ENCODE measurements at places on chromosomes 2 and 18.

GRCh38 chr2:233457356-233457755 lies 103.1 kb downstream of the DGKD start:
- no peak for DNase-seq

DNA sequence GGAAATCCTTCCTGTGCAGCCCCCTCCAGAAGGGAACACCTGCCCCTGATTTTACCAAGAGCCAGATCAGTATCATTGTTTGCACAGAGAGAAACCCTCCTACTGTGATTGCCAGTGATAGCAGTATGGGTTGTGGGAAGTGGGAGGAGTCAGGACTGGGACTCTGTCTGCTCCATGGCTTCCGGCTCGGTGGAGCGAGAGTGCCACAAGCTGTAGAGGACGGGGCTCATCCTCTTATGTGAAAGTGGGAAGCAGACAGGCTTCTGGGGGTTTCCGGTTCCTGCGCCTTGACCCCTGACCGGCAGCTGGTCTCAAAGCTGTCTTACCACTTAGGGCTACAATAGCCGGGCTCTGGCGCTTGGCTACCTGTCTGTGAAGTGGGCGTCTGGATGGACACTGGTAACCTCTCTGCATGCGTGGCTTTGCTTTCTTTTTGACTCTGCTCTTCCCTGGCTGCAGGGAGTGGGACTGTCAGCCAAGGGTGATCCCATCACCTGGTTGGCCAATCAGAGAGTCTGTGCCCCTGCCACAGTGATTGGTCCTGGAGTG lies 79.7 kb downstream of the BCL2L11 start:
- DNase-seq, result no peak

DNA sequence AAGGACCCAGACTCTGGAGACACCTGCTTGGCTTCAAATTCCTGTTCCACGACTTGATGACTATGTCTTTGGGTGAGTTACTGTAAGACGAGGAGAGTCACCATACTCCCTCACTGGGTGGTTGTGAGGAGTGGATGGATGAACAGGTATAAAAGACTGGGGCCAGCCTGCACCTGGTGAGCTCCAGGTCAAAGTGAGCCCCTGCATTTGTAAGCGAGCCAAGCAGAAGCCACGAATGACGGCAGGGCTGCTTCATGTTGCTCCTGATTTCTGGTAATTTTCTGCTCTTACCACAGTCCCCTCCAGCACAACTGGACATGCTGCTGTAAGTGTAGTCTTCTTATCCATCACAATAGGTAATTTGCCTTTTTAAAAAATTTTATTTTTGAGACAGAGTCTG lies 86.6 kb downstream of the POLR1A start:
- no peak for DNase-seq

DNA sequence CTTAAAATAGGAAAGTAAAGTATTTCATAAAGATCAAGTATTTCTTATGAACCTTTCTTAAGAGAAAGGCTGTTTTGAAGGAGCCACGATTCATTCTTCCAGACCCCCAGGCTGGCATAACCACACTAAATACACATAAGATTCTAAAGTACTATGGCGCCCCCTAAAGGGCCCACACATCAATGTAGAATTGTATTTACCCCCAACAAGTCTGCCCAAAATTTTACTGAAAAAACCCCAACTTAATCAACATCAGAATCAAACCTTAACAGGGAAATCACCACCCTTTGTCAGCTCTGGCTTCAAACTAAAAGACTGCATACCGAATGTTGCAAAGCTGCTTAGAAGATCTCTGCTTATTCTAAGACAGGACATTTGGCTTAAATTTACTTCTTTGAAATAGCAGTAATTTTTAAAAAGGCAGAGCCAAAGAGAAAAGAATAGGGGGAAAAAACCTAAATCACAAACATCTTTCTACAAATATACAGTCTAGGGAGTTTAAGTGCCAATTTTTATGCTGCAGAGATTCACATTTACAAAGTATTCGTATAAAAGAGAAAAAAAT lies 20.4 kb upstream of the BCL2 start:
- peak; percentile 8 for DNase-seq

DNA sequence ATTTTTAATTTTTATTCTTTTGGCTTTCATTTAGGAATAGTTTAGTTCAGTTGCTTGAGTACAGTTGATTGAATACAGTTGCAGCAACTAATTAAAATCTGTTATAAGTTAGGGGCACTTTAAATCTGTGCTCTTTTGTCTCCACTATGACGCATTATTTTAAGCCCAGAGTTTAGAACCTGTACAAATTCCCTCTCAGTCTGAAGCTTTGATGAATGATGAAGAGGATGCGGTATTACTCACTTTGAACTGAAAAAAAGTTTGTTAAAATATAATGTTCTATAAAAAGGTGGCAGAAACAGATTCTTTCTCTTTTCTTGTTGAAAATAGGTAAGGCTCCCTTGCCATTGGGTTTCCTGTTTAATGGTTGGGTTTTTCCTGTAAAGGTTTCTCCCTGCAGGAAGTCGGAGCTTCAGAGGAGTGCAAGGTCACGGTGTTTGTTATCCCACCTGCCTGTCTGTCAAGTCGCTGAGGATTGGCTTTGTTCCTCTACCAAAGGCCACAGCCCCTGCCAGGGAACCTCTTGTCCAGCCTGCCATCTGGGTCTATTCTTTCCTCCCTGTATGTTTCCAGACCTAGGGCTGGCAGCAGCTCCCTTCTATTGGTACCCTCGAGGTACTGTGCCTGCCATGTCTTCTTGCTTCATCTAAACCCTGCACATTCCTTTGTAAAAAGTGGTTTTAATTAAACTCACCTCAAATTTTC lies 43.8 kb upstream of the FN1 start:
- DNase-seq, result no peak

- peak; percentile 3 for DNase-seq
These were observed 44.9 kb downstream of the TMEM37 start for GRCh38 chr2:119476301-119477112.

DNA sequence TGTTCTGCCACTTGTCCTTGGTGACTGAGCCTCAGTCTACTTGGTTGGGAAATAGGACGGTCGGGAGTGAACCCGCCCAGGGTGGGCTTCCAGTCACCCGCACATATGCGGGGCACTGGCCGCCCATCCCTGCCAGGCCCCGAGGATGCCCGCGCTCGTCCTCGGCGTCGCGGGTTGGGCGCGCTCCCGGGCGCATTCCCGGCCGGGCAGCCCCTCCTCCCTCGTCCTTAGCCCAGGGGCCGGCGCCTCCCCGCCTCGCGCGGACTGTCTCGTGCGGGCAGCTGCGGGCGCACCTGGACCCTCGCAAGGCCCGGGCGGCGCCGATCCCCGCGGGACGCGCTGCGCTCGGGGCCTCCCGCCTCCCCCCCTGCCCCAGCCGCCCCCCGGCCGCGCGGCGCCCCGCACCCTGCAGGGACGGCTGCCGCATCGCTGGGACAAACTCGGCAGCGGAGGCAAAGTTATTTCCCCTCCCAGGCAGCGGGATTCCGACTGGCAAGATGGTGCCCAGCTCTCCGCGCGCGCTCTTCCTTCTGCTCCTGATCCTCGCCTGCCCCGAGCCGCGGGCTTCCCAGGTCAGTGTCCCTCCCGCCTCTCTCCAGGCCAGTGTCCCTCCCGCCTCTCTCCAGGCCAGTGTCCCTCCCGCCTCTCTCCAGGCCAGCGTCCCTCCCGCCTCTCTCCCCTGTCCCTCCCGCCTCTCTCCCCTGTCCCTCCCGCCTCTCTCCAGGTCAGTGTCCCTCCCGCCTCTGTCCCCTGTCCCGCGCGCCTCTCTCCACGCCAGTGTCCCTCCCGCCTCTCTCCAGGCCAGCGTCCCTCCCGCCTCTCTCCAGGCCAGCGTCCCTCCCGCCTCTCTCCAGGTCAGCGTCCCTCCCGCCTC lies at the start of gene FBLN7:
TSS of gene FBLN7 (plus strand) at position 227 of the 874 bp plus-strand sequence. CDS start at position 498, 271 bp downstream.
- DNase-seq, result no peak

DNA sequence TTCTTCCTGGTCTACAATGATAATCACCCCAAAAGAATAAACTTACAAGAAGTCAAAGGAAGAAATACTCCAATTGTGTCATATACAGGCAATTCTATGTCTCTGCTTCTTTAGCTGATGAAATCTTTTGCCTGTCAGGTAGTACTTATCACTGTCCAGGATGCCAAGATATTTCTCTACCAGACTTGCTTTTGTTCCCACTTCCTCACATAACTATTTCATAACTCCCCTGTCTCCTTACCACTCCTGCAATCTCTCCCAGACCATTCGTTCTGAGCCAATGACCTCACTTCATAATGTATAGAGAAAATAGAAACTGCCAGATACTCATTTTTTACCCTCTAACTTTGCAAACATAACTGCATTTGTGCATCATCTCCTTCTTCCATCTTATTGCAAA lies 39.1 kb downstream of the HNMT start:
- DNase-seq, result no peak

GRCh38 chr2:46535360-46535759 lies 56.0 kb downstream of the TMEM247 start:
- DNase-seq, result peak; percentile 56

DNA sequence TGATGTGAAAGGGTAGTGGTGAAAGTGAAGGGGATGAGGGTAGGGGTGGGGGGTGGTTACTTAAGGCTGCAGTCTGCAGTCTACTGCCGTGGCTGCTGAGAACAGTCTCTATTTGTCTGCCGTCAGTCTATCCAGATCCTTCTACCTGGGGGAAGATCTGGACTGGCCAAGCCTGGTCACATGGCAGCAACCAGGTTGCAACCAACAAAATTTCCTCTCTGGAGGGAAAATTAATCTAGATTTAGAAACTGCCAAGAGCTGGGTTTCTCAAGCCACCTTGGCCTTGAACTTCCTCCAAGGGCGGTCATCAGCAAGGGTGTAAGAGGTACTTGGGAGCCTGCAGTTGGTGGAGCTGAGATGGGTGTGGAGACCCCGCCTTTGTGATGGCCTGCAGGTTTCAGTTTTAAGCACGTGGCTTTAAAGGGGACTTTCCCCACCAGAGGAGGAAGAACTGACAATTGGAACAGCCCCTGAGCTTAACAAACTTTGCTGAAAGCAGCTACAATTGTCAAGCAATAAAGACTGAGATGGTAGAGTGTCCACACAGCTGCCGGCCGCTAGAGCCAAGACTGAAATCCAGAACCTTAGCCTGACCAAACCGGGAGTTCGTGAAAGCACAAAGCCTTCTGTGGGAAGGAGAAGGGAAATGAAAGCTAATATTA lies 31.4 kb upstream of the KCMF1 start:
- peak; percentile 77 for DNase-seq

DNA sequence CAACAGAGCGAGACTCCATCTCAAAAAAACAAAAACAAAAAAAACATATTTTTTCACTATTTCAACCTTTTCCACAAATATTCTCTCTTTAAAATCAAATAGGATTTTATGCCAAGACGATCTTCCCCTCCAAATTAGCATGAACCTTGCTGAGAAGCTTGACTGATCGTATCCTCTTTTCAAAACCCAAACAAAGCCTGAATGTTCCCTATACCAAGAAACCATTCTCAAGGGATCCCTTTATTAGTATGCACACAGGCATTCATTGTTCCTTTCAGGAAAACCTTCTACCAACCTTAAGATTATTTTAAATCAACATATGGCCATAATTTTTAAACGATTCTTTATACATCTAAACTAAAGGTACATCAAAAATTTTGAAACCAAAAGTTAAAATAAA lies 6.3 kb downstream of the SPIRE1 start:
- no peak for DNase-seq

GRCh38 chr2:200373231-200373630 lies 66.7 kb downstream of the SPATS2L start:
- no peak for DNase-seq

GRCh38 chr18:57469884-57470283 lies 34.7 kb downstream of the ONECUT2 start:
- no peak for DNase-seq

DNA sequence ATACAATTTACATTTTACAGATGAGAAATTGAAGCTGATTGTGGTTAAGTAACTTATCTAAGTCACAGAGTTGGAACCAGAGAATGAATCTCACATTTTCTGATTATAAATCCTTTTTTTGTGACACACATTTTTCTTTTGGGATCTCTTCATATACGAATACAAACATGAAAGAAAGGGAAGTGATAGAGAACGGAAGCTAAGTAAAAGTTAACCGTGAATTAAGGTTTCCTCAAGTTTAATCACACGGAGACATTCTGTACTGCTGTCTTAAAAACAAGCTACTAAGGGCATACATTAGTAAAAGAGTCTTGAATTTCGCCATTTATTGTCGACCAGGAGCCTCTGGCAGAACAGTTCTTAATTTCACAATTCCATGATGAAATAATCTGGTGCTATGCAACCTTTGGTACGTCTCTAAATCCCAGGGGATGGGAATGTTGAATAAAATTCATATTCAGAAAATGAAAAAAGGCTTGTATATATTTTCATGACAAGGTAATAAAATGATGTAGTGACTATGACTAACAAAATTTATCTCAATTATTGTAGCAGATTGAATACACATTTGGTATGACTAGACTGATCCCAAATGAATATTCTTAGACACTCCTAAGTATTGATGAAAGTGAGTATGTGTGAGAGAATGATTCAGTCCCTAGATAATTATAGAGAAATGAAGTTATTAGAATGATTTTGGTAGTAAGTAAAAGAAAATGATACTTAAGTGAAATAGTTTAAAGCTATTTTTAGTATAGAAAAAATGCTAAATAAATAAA lies 40.3 kb upstream of the ZSWIM2 start:
- no peak for DNase-seq

DNA sequence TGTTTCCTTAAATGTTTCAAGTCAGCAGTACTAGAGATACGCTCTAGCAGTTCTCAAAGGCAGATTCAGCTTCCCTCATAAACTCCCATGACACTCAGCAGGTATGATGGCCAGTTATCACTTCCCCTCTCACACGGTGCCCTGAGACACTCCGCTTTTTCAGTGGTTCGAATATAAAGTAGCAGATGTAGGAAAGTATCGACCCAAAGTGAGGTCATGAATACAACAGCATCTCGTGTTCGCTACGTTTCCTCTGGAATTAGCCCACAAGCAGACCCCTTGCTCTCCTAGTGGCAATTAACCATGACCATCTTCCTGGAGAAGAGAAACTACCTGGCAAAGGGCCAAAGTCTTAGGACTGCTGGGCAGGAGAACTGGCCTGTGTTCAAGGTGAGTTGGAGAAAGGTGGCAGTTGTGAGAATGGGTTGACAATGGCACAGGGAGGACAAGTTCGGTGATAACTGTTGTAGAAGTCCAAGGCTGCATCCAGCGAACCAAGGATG lies 9.3 kb upstream of the AGBL5 start:
- DNase-seq, result no peak

DNA sequence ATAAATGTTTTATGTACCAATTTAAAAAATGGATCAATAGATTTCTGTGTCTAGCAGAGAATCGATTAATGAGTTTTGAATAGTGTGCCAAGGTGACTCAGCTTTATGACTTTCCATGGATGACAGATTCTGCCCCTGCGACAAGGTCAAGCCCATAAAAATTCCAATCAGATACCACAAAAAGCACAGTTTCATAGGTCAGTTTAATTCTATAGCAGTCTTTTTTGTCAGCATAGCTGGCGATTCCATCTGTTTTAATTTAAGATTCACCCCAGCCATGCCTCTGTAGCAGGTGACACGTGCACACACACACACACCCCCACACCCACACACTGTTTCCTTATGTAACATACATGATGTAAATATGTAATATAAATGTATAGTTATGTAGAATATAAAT lies 28.9 kb downstream of the RAB31 start:
- no peak for DNase-seq

DNA sequence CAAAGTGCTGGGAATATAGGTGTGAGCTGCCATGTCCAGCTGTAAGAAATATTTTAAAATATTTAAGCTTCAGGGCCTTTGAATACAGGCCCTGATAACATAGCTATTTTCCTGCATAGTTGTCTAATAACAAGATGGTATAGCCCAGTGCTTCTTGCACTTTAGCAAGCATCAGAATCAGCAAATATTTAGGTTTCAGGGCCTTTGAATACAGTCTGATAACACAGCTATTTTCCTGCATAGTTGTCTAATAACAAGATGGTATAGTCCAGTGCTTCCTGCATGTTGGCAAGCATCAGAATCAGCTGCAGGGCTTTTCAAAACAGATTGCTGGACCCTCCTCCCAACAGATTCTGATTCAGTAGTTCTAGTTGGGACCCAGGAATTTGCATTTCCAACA lies 5.6 kb downstream of the GEMIN6 start:
- no peak for DNase-seq
